A549 treated with CORT108297 at 1 μM for 4 hours (cell line): ENCODE measurements at places on chromosomes 2 and 18. TPM values are rescaled to one million over a fixed set of nuclear protein-coding genes. Genes with fewer than 3 reads are reported as not detected.

The CXCR1 gene
- total RNA-seq, result not detected in 5 replicates

The WDR12 gene
- total RNA-seq, result 62.8 to 81.5 TPM (median 75.4 TPM) in 5 replicates

The NAB1 gene
- total RNA-seq, result 25.6 to 39.3 TPM (median 36.2 TPM) in 5 replicates

The KLHL41 gene
- total RNA-seq, result 0.07 to 0.37 TPM (median 0.21 TPM) in 5 replicates

The AAMP gene
- total RNA-seq, result 123 to 183 TPM (median 129 TPM) in 5 replicates

The PLEK gene
- not detected in 5 replicates for total RNA-seq

The CENPO gene
- 40.7 to 51.6 TPM (median 44.5 TPM) in 5 replicates for total RNA-seq

The ANKRD30B gene
- total RNA-seq, result 0.02 to 0.03 TPM (median 0.02 TPM) in 3 of 5 replicates, not detected in the others

The CAPN14 gene
- 0.02 to 0.07 TPM (median 0.03 TPM) in 4 of 5 replicates, not detected in the other for total RNA-seq

The APCDD1 gene
- 0.14 to 0.21 TPM in 2 of 5 replicates, not detected in the others for total RNA-seq

The KCNG2 gene
- total RNA-seq, result not detected in 5 replicates

The SERPINB7 gene
- 1.5 to 2.7 TPM (median 2.3 TPM) in 5 replicates for total RNA-seq

The CNDP1 gene
- not detected in 5 replicates for total RNA-seq

The CNGA3 gene
- total RNA-seq, result 0.06 TPM in 1 of 5 replicates, not detected in the others

The ST6GAL2 gene
- total RNA-seq, result 14.9 to 29.3 TPM (median 21.2 TPM) in 5 replicates

The BOLA3 gene
- 121 to 144 TPM (median 132 TPM) in 5 replicates for total RNA-seq

The IGFBP2 gene
- 59.8 to 88.9 TPM (median 83.2 TPM) in 5 replicates for total RNA-seq

The UGT1A4 gene
- 0.06 to 0.08 TPM (median 0.07 TPM) in 3 of 5 replicates, not detected in the others for total RNA-seq

The DCDC2C gene
- 0.22 to 0.55 TPM (median 0.52 TPM) in 5 replicates for total RNA-seq

The HS1BP3 gene
- 40.7 to 45.9 TPM (median 44.1 TPM) in 5 replicates for total RNA-seq

The UGT1A8 gene
- 0.05 to 0.07 TPM (median 0.05 TPM) in 3 of 5 replicates, not detected in the others for total RNA-seq

The CYS1 gene
- total RNA-seq, result 0.81 to 1.8 TPM (median 1.3 TPM) in 5 replicates

The EDAR gene
- 0.01 to 0.02 TPM in 2 of 5 replicates, not detected in the others for total RNA-seq

The AGXT gene
- total RNA-seq, result not detected in 5 replicates

The DPP10 gene
- not detected in 5 replicates for total RNA-seq

The CRYGD gene
- total RNA-seq, result not detected in 5 replicates

The SCYGR4 gene
- total RNA-seq, result not detected in 5 replicates

The CCDC74B gene
- total RNA-seq, result 4.4 to 8.4 TPM (median 6.9 TPM) in 5 replicates

The SSB gene
- 130 to 194 TPM (median 137 TPM) in 5 replicates for total RNA-seq

The DSG1 gene
- total RNA-seq, result not detected in 5 replicates

The SNTG2 gene
- total RNA-seq, result not detected in 5 replicates

The PAX8 gene
- total RNA-seq, result 0.66 to 0.95 TPM (median 0.83 TPM) in 5 replicates

The AQP12B gene
- not detected in 5 replicates for total RNA-seq

The PRSS56 gene
- 0.07 to 0.22 TPM (median 0.15 TPM) in 5 replicates for total RNA-seq

The TUBB8B gene
- total RNA-seq, result 0.07 TPM in 1 of 5 replicates, not detected in the others

The ALLC gene
- 0.06 to 0.13 TPM (median 0.12 TPM) in 4 of 5 replicates, not detected in the other for total RNA-seq

The STARD6 gene
- total RNA-seq, result 0.15 TPM in 1 of 5 replicates, not detected in the others

The GALM gene
- 16.4 to 22.2 TPM (median 16.8 TPM) in 5 replicates for total RNA-seq

The IL1A gene
- total RNA-seq, result 0.06 to 0.22 TPM (median 0.16 TPM) in 5 replicates

The MPV17 gene
- 78.0 to 104 TPM (median 89.6 TPM) in 5 replicates for total RNA-seq

The ALPP gene
- 0.59 to 0.81 TPM (median 0.74 TPM) in 5 replicates for total RNA-seq

The HOXD8 gene
- total RNA-seq, result 4.6 to 6.1 TPM (median 5.4 TPM) in 5 replicates

The SLC40A1 gene
- total RNA-seq, result 2.7 to 3.4 TPM (median 2.9 TPM) in 5 replicates

The GLI2 gene
- total RNA-seq, result 17.1 to 28.0 TPM (median 24.1 TPM) in 5 replicates

The CDH20 gene
- not detected in 5 replicates for total RNA-seq

The ONECUT2 gene
- total RNA-seq, result 0.31 to 0.63 TPM (median 0.41 TPM) in 5 replicates

The LIMS4 gene
- total RNA-seq, result 0.29 to 1.3 TPM (median 0.87 TPM) in 5 replicates
